A549 treated with ZK216348 at 1 μM for 4 hours (cell line): ENCODE measurements at places on chromosomes 1 and 21. TPM values are rescaled to one million over a fixed set of nuclear protein-coding genes. Genes with fewer than 3 reads are reported as not detected.

IVL gene
- total RNA-seq: 0.15 TPM in 1 of 5 replicates, not detected in the others

DOP1B gene
- 2.6 to 5.2 TPM (median 4.6 TPM) in 5 replicates for total RNA-seq

TGFBR3 gene
- total RNA-seq: 2.4 to 4.4 TPM (median 4.1 TPM) in 5 replicates

MAP10 gene
- 0.52 to 1.3 TPM (median 0.92 TPM) in 5 replicates for total RNA-seq

OR2L8 gene
- not detected in 5 replicates for total RNA-seq

RBP7 gene
- 4.5 to 11.2 TPM (median 5.1 TPM) in 5 replicates for total RNA-seq

ITGB3BP gene
- total RNA-seq: 15.2 to 30.5 TPM (median 24.1 TPM) in 5 replicates

KAZN gene
- 2.9 to 4.5 TPM (median 3.6 TPM) in 5 replicates for total RNA-seq

FLG gene
- 0.01 to 0.02 TPM in 2 of 5 replicates, not detected in the others for total RNA-seq

LCA5L gene
- total RNA-seq: 1.1 to 2.2 TPM (median 1.3 TPM) in 5 replicates

SLAMF6 gene
- total RNA-seq: not detected in 5 replicates

IL20 gene
- total RNA-seq: not detected in 5 replicates

OLFML3 gene
- total RNA-seq: 2.4 to 3.7 TPM (median 3.6 TPM) in 5 replicates

RBBP5 gene
- total RNA-seq: 10.8 to 13.6 TPM (median 11.9 TPM) in 5 replicates

FRRS1 gene
- total RNA-seq: 1.1 to 2.2 TPM (median 1.6 TPM) in 5 replicates

FMOD gene
- 0.06 to 0.21 TPM in 2 of 5 replicates, not detected in the others for total RNA-seq

TMOD4 gene
- total RNA-seq: 0.66 to 0.74 TPM in 2 of 5 replicates, not detected in the others

ECM1 gene
- total RNA-seq: 1.7 to 2.1 TPM (median 1.8 TPM) in 5 replicates

DMBX1 gene
- total RNA-seq: 0.51 to 1.2 TPM (median 0.99 TPM) in 5 replicates

CFAP57 gene
- total RNA-seq: 0.06 to 0.58 TPM (median 0.34 TPM) in 5 replicates

CYP2J2 gene
- 0.08 TPM in 1 of 5 replicates, not detected in the others for total RNA-seq

CFHR5 gene
- total RNA-seq: not detected in 5 replicates

MEF2D gene
- total RNA-seq: 17.8 to 36.2 TPM (median 30.9 TPM) in 5 replicates

GSTM5 gene
- total RNA-seq: not detected in 5 replicates

SPATA46 gene
- total RNA-seq: not detected in 5 replicates

ACKR1 gene
- total RNA-seq: not detected in 5 replicates

GJC2 gene
- total RNA-seq: 0.24 to 0.66 TPM (median 0.58 TPM) in 5 replicates

CHI3L2 gene
- total RNA-seq: 0.32 to 0.83 TPM (median 0.41 TPM) in 5 replicates

AMY2A gene
- total RNA-seq: not detected in 5 replicates

NPHP4 gene
- 3.2 to 6.1 TPM (median 5.5 TPM) in 5 replicates for total RNA-seq

RHEX gene
- not detected in 5 replicates for total RNA-seq

KLF17 gene
- 0.27 to 0.62 TPM (median 0.52 TPM) in 5 replicates for total RNA-seq
